RWPE2 (cell line): ENCODE measurements at places on chromosomes 4 and X.

- DNase-seq = no peak
Measured at GRCh38 chr4:127501103-127501502, 131.7 kb upstream of the INTU start.

DNA sequence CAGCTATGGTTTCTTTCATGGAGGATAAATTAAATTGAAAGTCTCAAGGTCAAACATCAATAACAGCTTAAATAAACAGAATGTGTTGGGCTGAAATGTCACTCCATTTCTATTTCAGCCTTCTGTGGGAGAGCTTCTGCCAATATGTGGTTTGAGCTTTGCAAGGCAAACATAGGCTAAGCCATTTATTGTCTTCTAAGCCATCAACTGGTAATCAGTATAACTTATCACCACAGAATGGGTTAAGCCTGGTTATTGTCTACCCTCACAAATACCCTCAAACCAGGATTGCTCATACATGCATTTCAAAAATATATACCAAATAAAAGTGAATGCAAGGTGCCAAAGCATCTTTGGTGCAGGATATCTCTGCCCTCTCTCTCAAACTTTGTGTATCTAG is 52.7 kb downstream of the GABRB1 start:
- DNase-seq = no peak

DNA sequence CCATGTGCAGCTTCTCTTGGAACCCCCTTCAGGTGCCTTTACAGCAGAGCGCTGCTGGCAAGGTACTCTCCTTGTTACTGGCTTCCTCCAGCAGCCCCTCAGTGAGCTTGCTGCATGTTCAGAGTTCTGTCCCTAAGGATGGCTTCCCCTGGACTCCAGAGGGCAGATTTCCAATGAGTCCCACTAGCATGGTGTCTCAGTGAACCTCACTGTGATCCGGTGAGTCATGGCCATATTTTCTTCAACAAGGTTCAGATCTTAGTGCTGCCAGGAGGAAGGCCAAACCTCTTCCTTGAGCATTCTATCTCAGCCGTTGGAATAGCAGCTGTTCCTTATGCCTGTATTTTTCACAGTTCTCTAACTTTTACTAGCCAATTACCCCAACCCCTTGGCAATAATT is 98.8 kb downstream of the CASK start:
- no peak for DNase-seq

- no peak for DNase-seq
Measured at GRCh38 chr4:152672206-152673092, 7.3 kb downstream of the TMEM154 start.

DNA sequence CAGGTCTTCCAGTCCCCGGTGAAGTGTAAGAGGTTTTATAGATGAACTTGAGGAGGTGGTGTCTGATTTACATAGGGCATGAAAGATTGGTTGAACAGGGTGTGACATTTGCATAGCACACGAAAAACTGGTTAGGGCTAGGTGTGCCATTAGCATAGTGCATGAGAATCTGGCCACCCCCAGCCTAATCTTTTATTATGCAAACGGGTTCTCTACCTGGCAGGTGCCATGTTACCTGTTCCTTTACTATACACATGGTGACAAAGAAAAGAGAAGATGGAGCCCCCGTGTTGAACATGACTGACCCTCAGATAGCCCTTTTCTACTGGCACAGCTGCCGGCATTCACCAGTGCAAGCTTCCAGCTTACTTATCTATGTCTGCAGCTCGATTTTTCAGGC is 71.0 kb downstream of the UCHL1 start:
- DNase-seq = no peak

DNA sequence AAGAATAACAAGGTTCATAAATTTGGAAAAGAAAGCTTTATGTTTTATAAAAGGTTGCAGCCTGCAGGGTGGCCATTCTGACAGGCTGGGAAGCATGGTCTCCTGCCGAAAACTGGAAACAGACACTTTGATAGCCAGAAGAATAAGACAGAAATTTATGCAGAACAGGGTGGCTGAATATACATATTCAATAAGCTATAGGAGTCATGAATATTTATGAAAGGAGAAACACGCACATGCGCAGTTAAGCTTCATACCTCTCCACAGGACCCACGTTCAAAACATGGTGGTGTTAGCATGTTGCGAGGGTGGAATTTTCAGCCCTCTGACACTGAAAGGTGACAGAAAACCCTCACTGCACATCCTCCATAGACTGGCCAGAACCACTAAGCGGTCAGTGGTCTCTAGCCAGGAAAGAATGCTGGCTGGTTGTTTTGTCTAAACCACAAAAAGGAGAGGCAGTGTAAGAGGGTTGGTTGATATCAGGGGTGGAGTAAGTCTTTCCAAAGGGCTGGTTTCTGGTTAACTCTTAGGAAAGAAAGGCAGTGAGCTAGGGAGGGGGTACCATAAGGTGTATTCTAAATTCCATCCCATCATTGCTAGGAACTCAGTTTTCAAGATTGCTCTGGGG is 58.2 kb downstream of the ANXA10 start:
- no peak for DNase-seq

- DNase-seq = no peak
Measured at GRCh38 chr4:184933311-184933710, 85.0 kb upstream of the HELT start.

- DNase-seq = peak; percentile 30
Measured at GRCh38 chr4:8832113-8832915, 39.3 kb downstream of the HMX1 start.

- no peak for DNase-seq
Measured at GRCh38 chr4:160352637-160353036, 1249.8 kb downstream of the RAPGEF2 start.

GRCh38 chr4:60794372-60794771 is 405.8 kb upstream of the ADGRL3 start:
- DNase-seq = no peak

DNA sequence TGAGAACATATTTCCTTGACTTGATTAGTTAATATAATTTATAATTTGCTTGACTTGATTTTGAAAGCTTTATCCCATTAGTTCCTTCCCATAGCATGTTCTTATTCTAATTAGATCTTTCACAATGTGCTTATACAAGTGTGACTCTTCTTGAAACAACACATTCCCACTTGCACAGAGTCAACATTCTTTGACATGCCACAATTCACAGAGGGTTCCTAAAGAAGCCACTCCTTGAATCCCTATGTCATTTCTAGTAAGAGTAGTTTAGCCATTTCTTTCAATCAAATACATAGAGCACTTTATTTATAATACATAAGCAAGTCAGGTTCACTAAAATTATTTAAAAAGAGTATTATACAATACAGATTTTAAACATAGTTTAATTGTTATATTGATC is 228.9 kb upstream of the GRID2 start:
- no peak for DNase-seq

DNA sequence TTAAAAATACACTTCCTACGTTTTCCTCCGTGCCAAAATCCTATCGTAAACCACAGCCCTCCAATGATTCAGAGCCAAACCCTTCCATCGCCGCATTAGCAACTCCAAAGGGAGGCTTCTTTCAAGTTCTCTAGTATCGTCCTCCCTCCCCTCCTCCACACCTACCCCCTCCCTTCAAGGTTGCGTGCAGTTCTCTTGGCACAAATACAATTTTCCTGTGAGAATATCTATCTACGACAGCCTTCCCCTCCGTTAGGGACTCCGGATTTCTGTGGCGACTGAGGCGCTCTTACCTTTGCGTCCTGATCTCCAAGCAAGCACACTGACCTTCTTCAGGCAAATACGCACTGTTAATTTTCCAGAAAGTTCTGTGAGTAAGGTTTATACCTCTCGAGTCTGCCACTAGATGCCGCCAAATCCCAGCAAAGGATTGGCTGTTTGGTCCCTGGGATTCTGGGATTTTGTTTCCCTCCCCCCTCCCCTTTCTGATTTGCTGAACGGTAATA is 1.2 kb upstream of the MORF4L2 start:
- peak; percentile 52 for DNase-seq

DNA sequence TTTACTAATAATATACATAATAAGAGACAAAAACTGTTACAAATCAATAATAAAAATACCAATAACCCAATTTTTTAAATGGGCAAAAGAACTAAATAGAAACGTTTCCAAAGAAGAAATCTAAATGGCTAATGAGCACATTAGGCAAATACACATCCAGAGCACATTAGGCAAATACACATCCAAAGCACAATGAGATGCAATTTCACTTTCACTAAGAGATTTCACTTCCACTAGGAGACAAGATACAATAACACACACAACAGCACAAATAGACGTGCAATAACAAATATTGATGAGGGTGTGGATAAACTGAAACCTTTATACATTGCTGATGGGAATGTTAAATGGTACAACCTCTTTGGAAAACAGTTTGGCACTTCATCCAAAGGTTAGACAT is 250.7 kb downstream of the ARAP2 start:
- no peak for DNase-seq

GRCh38 chr4:85784348-85784747 is 309.4 kb downstream of the ARHGAP24 start:
- no peak for DNase-seq

GRCh38 chr4:158590824-158591223 is 69.1 kb downstream of the RXFP1 start:
- DNase-seq = no peak

DNA sequence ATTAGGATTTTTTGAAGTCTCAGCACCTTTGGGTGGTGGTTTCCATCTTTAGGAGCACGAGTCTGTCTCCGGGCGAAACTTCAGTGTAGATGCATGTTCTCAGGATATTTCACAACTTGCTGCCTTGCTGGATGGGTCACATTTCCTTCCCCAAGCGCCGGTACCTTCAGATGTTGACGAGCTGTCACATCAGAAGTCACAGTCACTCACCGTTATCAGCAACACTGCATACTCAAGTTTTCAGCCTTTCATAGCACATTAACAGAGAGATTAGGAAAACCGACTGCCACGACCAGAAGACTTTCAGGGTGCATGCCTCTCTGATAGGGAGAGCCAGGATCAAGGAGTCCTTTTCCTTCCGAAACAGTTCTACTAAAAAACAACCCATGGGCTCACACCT is 77.8 kb downstream of the SHROOM2 start:
- no peak for DNase-seq

DNA sequence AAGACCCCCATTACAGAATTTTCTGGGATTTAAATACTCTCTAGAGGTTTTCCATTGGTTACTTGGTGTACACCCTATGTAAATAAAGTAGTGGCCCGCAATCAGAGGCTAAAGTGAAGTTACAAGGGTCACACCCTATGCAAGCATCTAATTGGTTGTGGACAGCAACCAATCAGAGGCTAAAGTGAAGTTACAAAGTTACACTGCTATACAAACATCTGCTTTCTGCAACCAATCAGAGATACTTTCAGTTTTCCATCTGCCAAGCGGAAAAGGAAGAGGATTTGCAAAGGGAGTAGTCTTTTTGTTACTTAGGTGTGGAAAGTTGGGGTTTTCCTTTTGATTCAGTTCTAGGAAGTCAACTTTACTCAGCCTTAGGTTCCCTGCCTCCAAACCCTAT is 2.0 kb upstream of the ATRX start:
- no peak for DNase-seq

DNA sequence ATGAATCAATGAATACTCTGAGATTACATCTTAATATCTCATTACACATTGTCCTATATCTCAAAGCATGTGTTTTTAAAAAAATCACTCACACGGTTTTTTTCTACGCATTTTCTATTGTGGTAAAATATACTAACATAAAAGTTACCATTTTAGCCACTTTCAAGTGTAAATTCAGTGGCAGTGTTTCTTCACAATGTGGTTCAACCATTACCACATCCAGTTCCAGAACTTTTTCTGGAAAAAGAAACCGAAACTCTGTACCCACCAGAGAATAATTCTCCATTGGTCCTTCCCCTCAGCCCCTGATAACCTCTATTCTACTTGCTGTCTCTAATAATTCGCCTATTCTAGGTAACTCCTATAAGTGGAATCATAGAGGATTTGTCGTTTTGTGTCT is 35.3 kb upstream of the ACSL1 start:
- no peak for DNase-seq

- DNase-seq = no peak
Measured at GRCh38 chrX:10142041-10142599, 14.7 kb upstream of the CLCN4 start.

DNA sequence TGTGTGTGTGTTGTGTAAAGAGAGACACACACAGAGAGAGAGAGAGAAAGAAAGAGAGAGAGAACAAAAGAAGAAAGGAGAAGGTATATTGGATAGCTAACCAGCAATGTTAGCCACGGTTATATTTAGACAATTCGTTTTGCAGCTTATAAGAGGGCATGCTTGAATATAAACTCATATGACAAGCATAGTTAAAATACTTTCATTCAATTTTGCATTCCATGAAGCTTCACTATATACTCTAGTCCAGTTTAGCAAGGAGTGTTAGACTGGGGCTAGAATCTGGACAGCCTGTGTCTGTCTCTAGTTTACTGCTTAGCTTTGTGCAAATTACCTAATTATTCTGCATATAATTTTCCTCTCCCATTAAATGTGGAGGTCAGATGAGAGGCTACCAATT is 525.9 kb upstream of the ZFP42 start:
- no peak for DNase-seq

- DNase-seq = no peak
Measured at GRCh38 chr4:142407596-142407995, 438.5 kb downstream of the INPP4B start.

DNA sequence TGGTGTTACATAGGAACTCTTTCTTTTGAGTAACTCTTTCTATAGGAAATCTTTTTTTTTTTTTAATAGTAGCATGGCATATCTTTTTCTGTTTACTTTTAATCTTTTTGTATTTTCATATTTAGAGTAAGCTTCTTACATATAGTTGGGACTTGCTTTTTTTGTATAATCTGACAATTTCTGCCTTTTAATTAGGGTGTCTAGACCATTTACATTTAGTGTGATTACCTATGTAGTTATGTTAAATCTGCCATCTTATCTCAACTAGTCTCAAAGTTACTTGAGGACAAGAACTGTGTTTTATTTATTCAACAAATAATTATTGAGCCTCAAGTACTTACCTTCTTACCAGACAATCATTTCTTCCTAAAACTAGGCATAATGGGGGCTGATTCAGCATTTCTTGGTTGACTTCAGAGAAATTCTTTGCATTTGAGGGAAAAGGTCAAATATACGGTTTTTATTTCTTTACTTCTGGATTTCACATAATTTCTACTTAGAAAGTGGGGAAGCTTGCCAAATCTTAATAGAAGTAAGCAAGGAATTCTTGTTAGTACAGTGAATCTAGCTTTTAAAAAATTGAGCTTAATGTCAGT is 28.6 kb downstream of the MND1 start:
- DNase-seq = no peak

DNA sequence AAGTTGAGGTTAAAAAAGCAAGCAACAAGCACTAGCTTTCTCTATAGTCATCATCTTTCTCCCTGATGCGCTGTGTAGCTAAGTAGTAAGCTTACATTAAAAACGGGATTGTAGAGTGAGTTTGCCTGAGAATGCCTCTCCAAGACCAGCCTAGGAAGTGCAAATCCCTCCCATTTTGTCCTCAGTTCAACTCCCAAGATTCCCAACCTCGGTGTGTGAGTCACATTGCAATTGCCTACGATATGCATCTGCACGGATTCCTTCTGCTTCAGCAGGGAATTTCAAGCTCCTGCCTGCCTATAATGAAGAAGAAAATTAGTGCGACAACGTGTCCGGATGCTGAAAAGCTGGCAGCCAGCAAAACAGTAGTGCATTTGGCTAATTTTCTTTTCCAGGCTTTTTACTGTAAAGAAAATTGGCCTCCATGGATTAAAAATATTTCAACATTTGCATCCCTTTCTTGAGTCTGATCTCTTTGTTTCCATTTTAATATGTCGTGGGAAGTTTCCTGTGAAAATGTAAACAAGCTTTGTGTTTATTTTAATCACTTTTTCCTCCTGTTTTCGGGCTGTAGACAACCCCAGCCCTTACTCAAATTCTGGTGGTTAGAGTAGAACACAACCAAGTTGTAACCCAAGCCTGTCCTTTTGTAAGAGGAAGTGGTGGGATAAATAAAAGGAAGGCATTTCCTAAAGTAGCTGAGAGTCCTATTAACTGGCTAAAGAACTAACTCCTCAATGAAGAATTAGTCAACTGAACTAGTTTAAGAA is 58.4 kb upstream of the TET2 start:
- DNase-seq = no peak
